ENCODE measurements at places on chromosomes 13 and 19. TPM values are rescaled to one million over a fixed set of nuclear protein-coding genes. Genes with fewer than 3 reads are reported as not detected.

URAD gene
- not detected for total RNA-seq

RCBTB2 gene
- total RNA-seq = 20.1 TPM

ZNF763 gene
- 5.2 TPM for total RNA-seq

C19orf67 gene
- total RNA-seq = not detected

CDC42EP5 gene
- 25.5 TPM for total RNA-seq

FREM2 gene
- total RNA-seq = 14.5 TPM

PRR22 gene
- total RNA-seq = 2.7 TPM

POSTN gene
- total RNA-seq = 14.5 TPM

GRCh38 chr13:27130979-27131623 is 40.5 kb downstream of the USP12 start:
- no peaks in the 10 kb centered on the region for H3K36me3 ChIP-seq
- no peak overlapping the region for H3K4me3 ChIP-seq
- peak overlapping the region; percentile 1 for H3K27ac ChIP-seq
- H3K27me3 ChIP-seq = no peaks in the 10 kb centered on the region
- H3K4me1 ChIP-seq = peaks cover 53% of the 10 kb centered on the region
- DNase-seq = no peak

GRCh38 chr13:22387899-22388298 is 717.0 kb downstream of the FGF9 start:
- H3K4me3 ChIP-seq = no peak overlapping the region
- DNase-seq = no peak
- no peak overlapping the region for H3K27ac ChIP-seq
- H3K27me3 ChIP-seq = no peaks in the 10 kb centered on the region

DNA sequence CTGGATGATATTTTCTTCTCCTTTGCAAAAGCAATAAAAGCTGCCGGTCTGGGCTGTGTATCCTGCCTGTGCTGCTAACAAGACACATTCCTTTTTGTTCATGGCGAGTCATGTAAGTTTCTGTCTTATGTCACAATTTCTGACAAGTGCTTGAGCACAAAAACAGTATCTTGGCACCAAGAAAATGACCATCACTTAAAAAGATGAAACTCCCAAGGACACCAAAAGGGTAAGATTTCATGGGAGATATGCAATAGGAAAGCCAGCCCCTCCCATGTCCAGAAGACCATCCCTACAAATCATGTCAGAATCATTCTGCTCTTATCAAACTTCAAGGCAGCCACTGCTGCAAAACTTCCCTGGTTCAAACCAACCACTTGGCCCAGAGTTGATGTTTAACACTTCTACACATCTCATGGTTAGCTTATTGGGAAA is 375.4 kb upstream of the ZNF507 start:
- no peak overlapping the region for H3K27ac ChIP-seq
- no peak for DNase-seq
- no peaks in the 10 kb centered on the region for H3K36me3 ChIP-seq
- peaks cover 11% of the 10 kb centered on the region for H3K4me1 ChIP-seq
- no peaks in the 10 kb centered on the region for H3K27me3 ChIP-seq

- DNase-seq = no peak
- H3K27me3 ChIP-seq = no peaks in the 10 kb centered on the region
- H3K27ac ChIP-seq = peak overlapping the region; percentile 83
- peak overlapping the region; percentile 45 for H3K4me3 ChIP-seq
Observed at GRCh38 chr13:40982772-40983171, 36.3 kb downstream of the ELF1 start.

GRCh38 chr13:78597602-78597932 is 5.8 kb downstream of the POU4F1 start:
- H3K4me3 ChIP-seq = no peak overlapping the region
- peaks cover 95% of the 10 kb centered on the region for H3K27me3 ChIP-seq
- peaks cover 21% of the 10 kb centered on the region for H3K4me1 ChIP-seq
- H3K36me3 ChIP-seq = no peaks in the 10 kb centered on the region

- no peak overlapping the region for H3K4me3 ChIP-seq
- no peaks in the 10 kb centered on the region for H3K27me3 ChIP-seq
- H3K4me1 ChIP-seq = peaks cover 14% of the 10 kb centered on the region
- peak overlapping the region; percentile 56 for H3K27ac ChIP-seq
- no peak for DNase-seq
- no peaks in the 10 kb centered on the region for H3K36me3 ChIP-seq
Observed at GRCh38 chr13:40776232-40776631, 5.2 kb upstream of the MRPS31 start.

DNA sequence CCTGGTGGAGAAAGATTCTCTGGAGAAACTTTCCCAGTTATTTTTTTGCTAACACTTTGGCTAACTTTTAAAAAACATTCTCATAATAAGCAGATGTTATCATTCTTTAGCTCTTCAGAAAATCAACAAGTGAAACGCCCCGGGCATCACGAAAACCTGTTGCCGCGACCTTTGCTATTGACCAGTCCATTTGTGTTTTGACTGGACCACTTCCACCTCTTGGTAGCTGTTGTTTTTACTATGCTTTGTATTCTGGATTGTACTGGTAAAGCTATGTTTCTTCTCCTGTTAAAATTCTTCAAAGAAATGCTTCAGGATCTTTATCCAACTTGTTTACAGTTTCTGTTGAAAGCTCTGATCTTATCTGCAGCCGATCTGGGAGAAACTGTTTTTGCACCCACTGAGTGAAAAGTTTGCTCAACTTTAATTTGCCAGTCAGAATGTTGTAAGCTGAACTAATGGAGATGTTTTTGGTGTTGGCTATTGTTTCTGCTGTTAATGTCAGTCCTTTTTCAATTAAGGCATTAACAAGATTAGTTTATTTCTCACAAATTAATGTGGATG is 23.3 kb downstream of the UFM1 start:
- H3K27ac ChIP-seq = no peak overlapping the region
- no peaks in the 10 kb centered on the region for H3K27me3 ChIP-seq
- no peaks in the 10 kb centered on the region for H3K4me1 ChIP-seq
- no peak overlapping the region for H3K4me3 ChIP-seq
- DNase-seq = no peak

GRCh38 chr19:10747674-10748073 is 29.8 kb downstream of the DNM2 start:
- peaks cover 89% of the 10 kb centered on the region for H3K4me1 ChIP-seq
- H3K4me3 ChIP-seq = no peak overlapping the region
- no peaks in the 10 kb centered on the region for H3K36me3 ChIP-seq
- no peak for DNase-seq

GRCh38 chr13:100721885-100722512 is 47.4 kb upstream of the TMTC4 start:
- no peak for DNase-seq
- H3K4me3 ChIP-seq = no peak overlapping the region
- no peak overlapping the region for H3K27ac ChIP-seq
- no peaks in the 10 kb centered on the region for H3K4me1 ChIP-seq
- H3K36me3 ChIP-seq = no peaks in the 10 kb centered on the region

DNA sequence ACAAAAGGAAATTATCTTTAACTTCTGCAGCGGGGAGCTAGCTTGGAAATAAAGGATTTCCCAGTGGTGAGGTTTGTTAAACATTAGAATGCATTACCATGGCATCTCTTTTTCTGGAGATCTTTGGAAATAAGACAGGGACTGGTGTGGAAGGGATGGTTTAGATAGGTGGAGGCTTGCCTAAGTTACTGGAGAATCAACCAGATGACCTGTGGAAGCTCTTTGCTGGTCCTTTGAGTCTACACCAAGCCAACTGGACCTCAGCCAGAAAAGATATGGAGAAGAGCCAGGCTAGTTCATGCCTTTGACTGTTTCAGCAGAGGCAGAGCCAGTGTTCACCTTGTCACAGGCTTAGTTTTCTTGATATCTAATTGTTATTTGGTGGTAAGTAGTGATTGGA is 134.7 kb downstream of the KCNRG start:
- H3K4me1 ChIP-seq = peaks cover 20% of the 10 kb centered on the region
- no peaks in the 10 kb centered on the region for H3K36me3 ChIP-seq
- H3K27ac ChIP-seq = no peak overlapping the region
- DNase-seq = no peak
- no peak overlapping the region for H3K4me3 ChIP-seq

GRCh38 chr13:30413842-30414241 is 8.5 kb upstream of the UBE2L5 start:
- no peak overlapping the region for H3K27ac ChIP-seq
- peaks cover 12% of the 10 kb centered on the region for H3K4me1 ChIP-seq
- no peaks in the 10 kb centered on the region for H3K27me3 ChIP-seq
- DNase-seq = no peak
- no peaks in the 10 kb centered on the region for H3K36me3 ChIP-seq

GRCh38 chr13:100443998-100444328 is 144.6 kb downstream of the GGACT start:
- no peak overlapping the region for H3K4me3 ChIP-seq
- no peaks in the 10 kb centered on the region for H3K36me3 ChIP-seq
- no peak for DNase-seq
- H3K27ac ChIP-seq = no peak overlapping the region
- no peaks in the 10 kb centered on the region for H3K27me3 ChIP-seq

- no peaks in the 10 kb centered on the region for H3K36me3 ChIP-seq
- H3K27ac ChIP-seq = no peak overlapping the region
- H3K4me3 ChIP-seq = no peak overlapping the region
- no peaks in the 10 kb centered on the region for H3K27me3 ChIP-seq
- peaks cover 12% of the 10 kb centered on the region for H3K4me1 ChIP-seq
- DNase-seq = no peak
Observed at GRCh38 chr13:50678464-50679162, 164.9 kb downstream of the DLEU7 start.

DNA sequence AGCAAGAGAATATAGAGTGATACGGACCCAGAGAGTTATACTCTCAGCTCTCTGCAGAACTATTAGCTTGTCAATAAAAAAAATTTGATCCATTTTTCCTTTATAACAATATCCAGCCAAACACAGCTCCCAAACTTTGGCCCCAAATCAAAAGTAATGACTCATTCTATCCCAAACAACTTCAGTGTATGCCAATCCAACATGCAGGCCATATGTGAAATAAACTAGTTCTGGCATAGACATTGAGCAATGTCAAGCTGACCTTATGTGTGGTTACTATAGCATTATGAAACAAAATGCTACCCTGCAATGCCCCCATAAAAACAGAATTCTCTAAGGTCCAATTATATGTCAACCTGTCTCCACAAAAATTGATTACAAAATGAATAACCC is 209.5 kb downstream of the DNAJC15 start:
- no peaks in the 10 kb centered on the region for H3K4me1 ChIP-seq
- H3K4me3 ChIP-seq = no peak overlapping the region
- H3K27ac ChIP-seq = no peak overlapping the region
- no peaks in the 10 kb centered on the region for H3K27me3 ChIP-seq

- DNase-seq = no peak
- no peaks in the 10 kb centered on the region for H3K4me1 ChIP-seq
Observed at GRCh38 chr13:79062291-79062690, 343.8 kb downstream of the RBM26 start.

GRCh38 chr13:71469626-71470025 is 397.4 kb downstream of the DACH1 start:
- H3K4me1 ChIP-seq = peaks cover under 1% of the 10 kb centered on the region
- H3K27ac ChIP-seq = no peak overlapping the region
- no peak for DNase-seq

DNA sequence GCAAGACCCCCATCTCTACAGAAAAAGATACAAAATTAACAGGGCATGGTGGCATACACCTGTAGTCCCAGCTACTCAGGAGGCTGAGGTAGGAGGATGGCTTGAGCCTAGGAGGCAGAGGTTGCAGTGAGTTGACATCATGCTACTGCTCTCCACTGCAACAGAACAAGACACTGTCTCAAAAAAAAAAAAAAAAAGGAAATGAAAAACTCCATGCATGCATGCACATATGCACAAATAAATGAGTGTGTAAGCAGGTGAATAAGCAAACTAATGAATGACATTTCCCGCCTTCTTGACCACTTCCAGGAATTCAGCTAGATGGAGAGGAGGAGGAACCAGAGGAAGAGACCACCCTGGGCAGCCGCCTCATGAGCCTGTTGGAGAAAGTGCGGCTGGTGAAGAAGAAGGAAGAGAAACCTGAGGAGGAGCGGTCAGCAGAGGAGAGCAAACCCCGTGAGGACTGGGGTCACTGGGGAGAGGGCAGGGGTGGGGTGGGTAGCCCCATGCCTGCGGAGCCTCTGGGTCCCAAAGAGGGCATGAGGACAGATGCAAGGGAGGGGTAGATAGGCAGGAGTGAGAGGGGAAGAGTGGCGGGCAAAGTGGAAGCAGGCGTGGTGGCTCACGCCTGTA is 58.8 kb downstream of the RYR1 start:
- no peaks in the 10 kb centered on the region for H3K4me1 ChIP-seq
- no peak overlapping the region for H3K27ac ChIP-seq
- no peak overlapping the region for H3K4me3 ChIP-seq
- no peaks in the 10 kb centered on the region for H3K36me3 ChIP-seq
- H3K27me3 ChIP-seq = no peaks in the 10 kb centered on the region
- no peak for DNase-seq

DNA sequence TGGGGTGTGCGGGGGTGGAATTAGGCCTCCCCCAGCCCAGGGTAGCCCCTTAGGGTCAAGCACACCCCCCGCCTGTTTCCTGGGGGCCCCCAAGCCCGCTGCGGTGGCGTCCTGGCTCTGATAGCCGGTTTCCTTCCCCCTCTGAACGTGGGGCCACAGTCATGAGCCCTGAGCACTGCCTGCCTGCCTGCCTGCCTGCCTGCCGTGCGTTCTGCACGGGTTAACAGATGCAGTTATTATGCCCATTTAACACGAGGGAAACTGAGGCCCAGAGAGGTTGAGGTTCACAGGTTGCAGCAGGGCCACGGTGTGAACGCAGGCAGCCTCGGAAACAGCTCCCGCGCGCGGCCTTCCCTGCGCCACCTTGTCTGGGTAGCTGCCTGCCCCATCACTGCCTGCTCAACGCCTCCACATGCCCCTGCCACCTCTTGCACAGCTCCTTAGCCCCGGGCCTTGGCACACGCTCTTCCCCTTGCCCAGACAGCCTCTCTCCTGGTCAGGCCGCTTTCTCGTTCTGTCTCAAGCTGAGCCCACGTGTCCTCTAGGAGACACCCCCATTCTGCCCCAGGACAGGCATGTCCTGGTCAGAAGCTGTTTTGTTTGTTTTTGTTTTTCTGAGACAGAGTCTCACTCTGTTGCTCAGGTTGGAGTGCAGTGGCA is 1.2 kb upstream of the GAMT start:
- no peak for DNase-seq
- no peak overlapping the region for H3K27ac ChIP-seq
- no peaks in the 10 kb centered on the region for H3K36me3 ChIP-seq
- H3K4me1 ChIP-seq = peaks cover 33% of the 10 kb centered on the region
- H3K4me3 ChIP-seq = no peak overlapping the region

Measured in lower lobe of right lung (tissue), 2 donors.